ENCODE measurements at places on chromosomes 4 and X. TPM values are rescaled to one million over a fixed set of nuclear protein-coding genes. Genes with fewer than 3 reads are reported as not detected.

The GLRB gene
- 25.9 TPM for total RNA-seq

- H3K27ac ChIP-seq = no peak overlapping the region
- DNase-seq = peak; percentile 7
- no peak overlapping the region for H3K4me3 ChIP-seq
- H3K36me3 ChIP-seq = no peaks in the 10 kb centered on the region
- no peaks in the 10 kb centered on the region for H3K27me3 ChIP-seq
Measured at GRCh38 chr4:33696586-33696985, 2547.7 kb downstream of the ARAP2 start.

- no peaks in the 10 kb centered on the region for H3K36me3 ChIP-seq
- DNase-seq = peak; percentile 64
- no peaks in the 10 kb centered on the region for H3K27me3 ChIP-seq
- no peak overlapping the region for H3K27ac ChIP-seq
- H3K4me1 ChIP-seq = no peaks in the 10 kb centered on the region
- H3K4me3 ChIP-seq = no peak overlapping the region
Measured at GRCh38 chr4:102299354-102300107, 45.8 kb downstream of the SLC39A8 start.

- H3K27ac ChIP-seq = no peak overlapping the region
- no peak overlapping the region for H3K4me3 ChIP-seq
- no peaks in the 10 kb centered on the region for H3K36me3 ChIP-seq
- no peaks in the 10 kb centered on the region for H3K27me3 ChIP-seq
- no peaks in the 10 kb centered on the region for H3K4me1 ChIP-seq
- DNase-seq = peak; percentile 72
Measured at GRCh38 chr4:95289028-95289634, 259.6 kb downstream of the UNC5C start.

- DNase-seq = no peak
- H3K4me3 ChIP-seq = no peak overlapping the region
- no peaks in the 10 kb centered on the region for H3K36me3 ChIP-seq
- no peaks in the 10 kb centered on the region for H3K27me3 ChIP-seq
- peaks cover 19% of the 10 kb centered on the region for H3K4me1 ChIP-seq
Measured at GRCh38 chr4:113955411-113955810, 24.0 kb downstream of the ARSJ start.

DNA sequence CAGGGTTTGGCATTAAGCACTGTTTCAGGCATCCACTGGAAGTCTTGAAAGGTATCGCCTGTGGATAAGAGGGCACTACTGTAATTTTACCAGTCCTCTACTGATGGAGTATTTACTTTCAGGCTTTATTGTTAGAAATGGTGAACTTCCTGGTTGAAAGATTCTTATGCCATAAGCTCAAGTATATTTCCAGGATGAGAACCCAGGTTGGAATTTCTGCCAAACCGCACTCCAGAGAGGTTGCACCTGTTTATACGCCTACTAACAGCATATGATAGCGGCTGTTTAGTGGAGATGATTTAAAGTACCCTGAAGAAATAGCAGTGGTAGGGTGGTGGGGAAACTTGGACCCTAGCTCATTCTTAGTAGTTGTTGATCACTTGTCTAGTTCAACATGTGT, 9.9 kb downstream of the FNIP2 start:
- H3K4me3 ChIP-seq = no peak overlapping the region
- H3K36me3 ChIP-seq = no peaks in the 10 kb centered on the region
- peak; percentile 58 for DNase-seq
- H3K4me1 ChIP-seq = peaks cover 11% of the 10 kb centered on the region
- H3K27ac ChIP-seq = no peak overlapping the region

- no peaks in the 10 kb centered on the region for H3K27me3 ChIP-seq
- peak; percentile 53 for DNase-seq
- H3K27ac ChIP-seq = no peak overlapping the region
- H3K36me3 ChIP-seq = no peaks in the 10 kb centered on the region
- H3K4me1 ChIP-seq = no peaks in the 10 kb centered on the region
Measured at GRCh38 chr4:155371432-155372043, 5.2 kb downstream of the MAP9 start.

The TGIF2LX gene
- total RNA-seq = not detected

DNA sequence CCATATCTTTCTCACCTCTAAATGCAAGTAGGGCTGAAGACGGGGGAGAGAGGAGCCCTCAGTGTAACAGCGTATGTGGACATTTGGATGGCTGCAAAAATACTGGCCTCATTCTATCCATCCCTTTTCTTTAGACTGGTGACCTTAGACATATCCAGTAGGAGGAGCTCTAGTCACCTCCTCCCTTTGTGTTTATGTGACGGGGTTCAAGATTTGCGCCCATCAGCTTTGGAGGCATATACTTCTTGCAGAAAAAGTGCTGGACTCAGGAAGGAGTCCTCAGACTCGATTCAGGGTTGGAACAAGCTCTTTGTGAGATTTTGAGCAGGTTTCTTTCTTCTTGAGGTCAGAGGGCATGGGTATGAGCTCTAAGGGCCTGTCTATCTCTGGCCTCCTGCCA, 86.2 kb downstream of the MAMLD1 start:
- no peak overlapping the region for H3K27ac ChIP-seq
- no peak for DNase-seq
- H3K27me3 ChIP-seq = no peaks in the 10 kb centered on the region
- H3K36me3 ChIP-seq = no peaks in the 10 kb centered on the region
- H3K4me1 ChIP-seq = no peaks in the 10 kb centered on the region
- no peak overlapping the region for H3K4me3 ChIP-seq

The FAM53A gene
- total RNA-seq = 0.77 TPM

The ANXA3 gene
- 7.2 TPM for total RNA-seq

GRCh38 chr4:40623707-40624106, 6.0 kb downstream of the RBM47 start:
- H3K27ac ChIP-seq = no peak overlapping the region
- no peaks in the 10 kb centered on the region for H3K27me3 ChIP-seq
- no peak overlapping the region for H3K4me3 ChIP-seq
- DNase-seq = no peak
- no peaks in the 10 kb centered on the region for H3K4me1 ChIP-seq

The SLC49A3 gene
- total RNA-seq = 3.9 TPM

The KLB gene
- total RNA-seq = not detected

GRCh38 chr4:58070726-58071125, 960.5 kb upstream of the IGFBP7 start:
- H3K4me3 ChIP-seq = no peak overlapping the region
- no peak overlapping the region for H3K27ac ChIP-seq
- no peaks in the 10 kb centered on the region for H3K36me3 ChIP-seq
- H3K27me3 ChIP-seq = no peaks in the 10 kb centered on the region

- peak overlapping the region; percentile 20 for H3K27ac ChIP-seq
- H3K36me3 ChIP-seq = no peaks in the 10 kb centered on the region
- H3K4me1 ChIP-seq = peaks cover 10% of the 10 kb centered on the region
- DNase-seq = no peak
- no peak overlapping the region for H3K4me3 ChIP-seq
Measured at GRCh38 chr4:71259911-71260331, 78.9 kb upstream of the SLC4A4 start.

- DNase-seq = peak; percentile 48
- no peaks in the 10 kb centered on the region for H3K4me1 ChIP-seq
- H3K36me3 ChIP-seq = no peaks in the 10 kb centered on the region
- no peak overlapping the region for H3K27ac ChIP-seq
- no peak overlapping the region for H3K4me3 ChIP-seq
- H3K27me3 ChIP-seq = no peaks in the 10 kb centered on the region
Measured at GRCh38 chr4:6324999-6325787, 55.5 kb downstream of the WFS1 start.

- H3K4me3 ChIP-seq = no peak overlapping the region
- no peaks in the 10 kb centered on the region for H3K36me3 ChIP-seq
- peak; percentile 2 for DNase-seq
- peaks cover 11% of the 10 kb centered on the region for H3K27me3 ChIP-seq
Measured at GRCh38 chr4:77120886-77121508, 36.0 kb upstream of the CCNG2 start.

DNA sequence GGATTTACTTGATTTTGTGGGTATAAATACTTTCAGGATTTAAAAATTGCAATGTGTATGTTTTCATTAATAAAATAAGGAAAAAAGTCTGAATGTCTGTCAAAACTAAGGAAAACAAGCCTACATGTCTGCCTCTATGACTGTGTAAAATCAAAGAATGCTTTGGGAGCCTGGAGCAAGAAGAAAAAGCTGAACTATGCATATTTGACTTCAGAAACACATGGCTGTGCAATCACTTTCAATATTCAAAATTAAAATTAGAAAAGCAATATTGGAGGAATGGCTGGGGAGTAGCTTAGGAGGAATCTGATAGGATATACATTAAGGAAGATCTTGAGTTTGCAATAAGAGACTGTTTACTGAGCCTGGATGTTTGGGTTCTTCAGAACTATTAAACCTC, 147.1 kb downstream of the ADAM29 start:
- no peak overlapping the region for H3K27ac ChIP-seq
- DNase-seq = no peak
- no peaks in the 10 kb centered on the region for H3K27me3 ChIP-seq
- no peaks in the 10 kb centered on the region for H3K36me3 ChIP-seq
- no peak overlapping the region for H3K4me3 ChIP-seq

GRCh38 chrX:15816886-15817285, 26.6 kb downstream of the ZRSR2 start:
- DNase-seq = peak; percentile 48
- no peaks in the 10 kb centered on the region for H3K36me3 ChIP-seq
- H3K4me3 ChIP-seq = no peak overlapping the region
- no peaks in the 10 kb centered on the region for H3K27me3 ChIP-seq

The PPEF1 gene
- under 0.01 TPM for total RNA-seq

The SLC7A11 gene
- 74.8 TPM for total RNA-seq

- H3K36me3 ChIP-seq = no peaks in the 10 kb centered on the region
- peak overlapping the region; percentile 24 for H3K27ac ChIP-seq
- no peak overlapping the region for H3K4me3 ChIP-seq
- H3K27me3 ChIP-seq = no peaks in the 10 kb centered on the region
Measured at GRCh38 chr4:17058916-17059741, 160.7 kb upstream of the LDB2 start.

- H3K4me1 ChIP-seq = no peaks in the 10 kb centered on the region
- H3K27me3 ChIP-seq = no peaks in the 10 kb centered on the region
- no peak overlapping the region for H3K4me3 ChIP-seq
- no peak overlapping the region for H3K27ac ChIP-seq
- no peaks in the 10 kb centered on the region for H3K36me3 ChIP-seq
Measured at GRCh38 chr4:149972407-149972806, 105.8 kb upstream of the DCLK2 start.

The ABCG2 gene
- 1.3 TPM for total RNA-seq

DNA sequence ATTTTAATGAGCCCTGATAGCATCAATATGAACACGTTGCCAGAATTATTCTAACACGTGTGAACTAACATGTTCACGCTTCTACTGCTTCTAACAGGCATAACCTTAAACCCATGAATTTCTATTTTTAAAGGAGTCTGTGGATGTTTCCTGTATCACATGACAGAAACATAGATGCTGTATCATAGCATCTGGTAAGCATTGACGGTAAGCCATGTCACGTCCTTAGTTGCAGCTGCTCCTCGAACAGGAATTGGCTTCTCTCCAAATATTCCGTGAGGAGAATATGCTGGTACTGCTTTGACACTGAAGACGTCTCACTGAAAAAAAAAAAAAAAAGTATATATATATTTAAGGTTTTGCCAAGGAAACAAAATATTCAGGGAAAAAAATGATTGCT, 105.1 kb upstream of the MXRA5 start:
- H3K27ac ChIP-seq = no peak overlapping the region
- H3K4me3 ChIP-seq = no peak overlapping the region
- no peak for DNase-seq
- H3K36me3 ChIP-seq = no peaks in the 10 kb centered on the region
- H3K4me1 ChIP-seq = no peaks in the 10 kb centered on the region

- H3K4me3 ChIP-seq = peak overlapping the region; percentile 7
- no peaks in the 10 kb centered on the region for H3K36me3 ChIP-seq
- H3K27ac ChIP-seq = no peak overlapping the region
- H3K4me1 ChIP-seq = no peaks in the 10 kb centered on the region
Measured at GRCh38 chrX:36957425-36958328, 50.5 kb upstream of the FAM47C start.

GRCh38 chr4:169661761-169662160, 41.4 kb downstream of the CLCN3 start:
- DNase-seq = no peak
- H3K4me1 ChIP-seq = no peaks in the 10 kb centered on the region
- H3K4me3 ChIP-seq = peak overlapping the region; percentile 24
- no peaks in the 10 kb centered on the region for H3K36me3 ChIP-seq
- H3K27me3 ChIP-seq = no peaks in the 10 kb centered on the region

GRCh38 chrX:75155447-75155826, 646 bp downstream of the ABCB7 start:
- H3K4me3 ChIP-seq = peak overlapping the region; percentile 89
- no peaks in the 10 kb centered on the region for H3K36me3 ChIP-seq
- H3K4me1 ChIP-seq = no peaks in the 10 kb centered on the region
- peak; percentile 6 for DNase-seq
- H3K27ac ChIP-seq = no peak overlapping the region

Data from fibroblast of lung (primary cell).